ENCODE measurements at places on chromosomes 13 and 19.
A peak's percentile ranks its signal among the peaks of the same experiment; 100 is the strongest.

DNA sequence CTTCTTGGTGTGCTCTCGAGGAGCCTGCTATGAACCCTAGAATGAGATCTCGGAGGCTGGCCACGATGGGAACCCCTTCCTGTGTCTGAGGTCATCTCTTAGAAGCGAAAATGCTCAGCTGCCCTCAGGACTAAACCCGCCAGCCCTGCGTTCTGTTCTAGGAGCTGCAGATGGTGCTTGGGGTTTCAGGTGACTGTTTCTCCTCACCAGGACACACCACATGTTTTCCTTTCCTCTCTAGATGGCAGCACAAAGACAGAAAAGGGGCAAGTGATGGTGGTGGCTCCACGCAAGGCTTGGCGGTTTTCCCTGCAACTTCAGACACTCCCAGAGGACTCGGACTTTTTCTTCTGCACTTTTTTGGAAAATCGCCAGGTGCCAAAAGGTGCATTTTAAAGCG lies 60.1 kb downstream of the RNASEH2B start:
- DNase-seq = peak; percentile 21

- DNase-seq = no peak
Observed at GRCh38 chr13:25288966-25289365, 1.7 kb upstream of the MTMR6 start.

GRCh38 chr13:41004875-41005693 lies 14.0 kb downstream of the ELF1 start:
- DNase-seq = peak; percentile 88

- DNase-seq = no peak
Observed at GRCh38 chr13:40656358-40656757, 10.1 kb downstream of the FOXO1 start.

- DNase-seq = no peak
Observed at GRCh38 chr19:283395-283794, 7.8 kb downstream of the PLPP2 start.

- DNase-seq = no peak
Observed at GRCh38 chr19:42122691-42123607, 9.3 kb downstream of the POU2F2 start.

DNA sequence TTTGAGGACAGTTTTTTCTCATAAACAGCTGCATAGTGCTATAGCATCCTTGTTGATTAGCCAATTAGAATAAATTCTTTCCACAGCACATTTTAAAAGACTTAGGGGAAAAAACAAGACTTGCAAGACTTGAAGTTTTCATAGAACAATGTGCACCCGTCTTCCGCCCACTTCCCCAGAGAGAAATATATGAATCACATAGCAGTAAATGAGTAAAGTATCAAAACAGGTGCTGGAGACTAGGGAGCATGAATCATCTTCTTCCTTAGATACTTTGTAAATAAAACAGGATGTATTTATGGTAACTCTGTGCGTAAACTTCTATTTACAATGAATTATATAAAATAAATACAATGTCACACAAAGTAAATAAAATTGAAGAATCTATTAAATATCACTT lies 75.1 kb downstream of the COL4A2 start:
- no peak for DNase-seq

- DNase-seq = no peak
Observed at GRCh38 chr13:101231751-101232428, 184.4 kb downstream of the NALCN start.

DNA sequence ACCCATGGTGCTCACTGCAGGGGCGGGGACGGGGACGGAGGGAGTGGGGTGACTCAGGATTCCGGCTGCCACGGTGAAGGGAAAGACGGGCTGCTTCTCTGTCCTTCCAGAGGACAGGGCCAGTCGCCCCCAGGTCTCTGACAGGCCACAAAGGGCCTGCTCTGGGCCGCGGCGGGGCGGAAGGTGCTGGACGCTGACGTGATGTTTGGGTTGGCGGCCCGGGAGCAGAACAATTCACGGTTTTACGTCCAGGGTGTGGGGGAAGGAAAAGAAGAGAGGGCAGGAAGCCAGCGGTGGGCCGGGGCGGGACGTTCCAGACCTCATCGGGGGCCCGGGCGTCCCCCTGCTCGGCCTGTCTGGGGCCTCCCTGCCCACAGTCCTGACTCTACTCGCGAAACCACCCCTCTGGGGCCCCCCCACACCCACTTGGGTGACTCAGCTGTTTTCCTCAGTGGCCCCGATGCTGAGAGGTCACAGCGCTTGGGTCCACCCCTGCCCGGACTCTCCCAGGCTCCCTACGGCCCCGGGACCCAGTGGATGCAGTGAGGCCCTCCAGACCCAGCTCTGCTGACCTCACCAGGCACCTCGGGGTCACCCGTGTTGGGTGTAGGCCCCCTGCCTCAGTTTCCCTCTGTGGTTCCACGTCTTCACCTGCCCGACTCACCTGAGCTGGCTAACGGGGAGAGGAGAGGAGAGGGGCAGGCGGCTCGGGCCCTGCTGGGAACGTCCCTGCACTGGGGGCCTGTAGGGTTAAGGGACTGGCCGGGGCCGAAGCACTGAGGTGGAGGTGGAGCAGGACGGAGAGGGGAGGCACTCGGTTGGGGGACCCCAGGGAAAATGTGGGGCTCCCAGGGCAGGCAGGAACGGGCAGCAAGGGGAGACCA lies 29.2 kb downstream of the PIP5K1C start:
- DNase-seq = peak; percentile 64

GRCh38 chr19:480016-480855 lies 16.1 kb upstream of the MADCAM1 start:
- peak; percentile 61 for DNase-seq

Data from hematopoietic multipotent progenitor cell treated with erythropoietin and hydrocortisone succinate and interleukin-3 and kit ligand, for 6 days (in vitro differentiated cells).